ENCODE measurements at places on chromosomes 4 and X.

DNA sequence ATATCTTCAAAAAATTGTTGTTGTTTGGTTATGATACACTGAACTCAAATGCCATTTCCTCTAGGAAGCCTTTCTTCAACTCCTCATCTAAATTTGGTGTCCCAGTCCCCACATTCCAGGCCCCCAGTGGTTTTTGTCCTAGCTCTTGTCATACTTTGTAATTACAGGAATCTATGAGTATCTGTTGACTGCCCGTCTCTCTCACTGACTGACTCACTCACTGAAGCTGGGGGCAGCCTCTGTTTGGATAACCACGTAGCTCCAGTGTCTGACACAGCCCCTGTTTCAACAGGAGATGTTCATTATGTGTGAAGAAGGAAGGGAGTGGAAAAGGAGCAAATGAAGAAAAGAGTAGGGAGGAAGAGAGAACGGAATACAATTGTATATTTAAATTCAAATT is 284.1 kb upstream of the TENM3 start:
- no peak for DNase-seq

DNA sequence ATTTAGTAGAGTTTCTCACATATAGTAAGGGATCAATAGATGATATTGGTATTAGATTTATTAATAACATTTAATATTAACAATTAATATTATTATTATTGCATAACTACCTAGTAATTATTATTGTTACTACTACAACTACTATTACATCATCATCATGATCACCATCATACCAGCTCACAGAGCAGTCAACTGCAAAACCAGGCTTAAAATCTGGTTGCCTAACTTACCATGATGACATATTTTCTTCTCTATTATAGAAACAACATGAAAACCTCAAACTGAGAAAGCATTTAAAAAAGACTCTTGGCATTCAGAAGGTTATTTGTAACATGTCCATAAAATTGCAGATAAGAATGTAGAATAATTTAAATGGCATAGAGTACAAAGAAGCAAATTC is 247.0 kb upstream of the TTC29 start:
- no peak for DNase-seq

- DNase-seq = peak; percentile 70
Measured at GRCh38 chr4:41384992-41385391, 128.3 kb downstream of the UCHL1 start.

DNA sequence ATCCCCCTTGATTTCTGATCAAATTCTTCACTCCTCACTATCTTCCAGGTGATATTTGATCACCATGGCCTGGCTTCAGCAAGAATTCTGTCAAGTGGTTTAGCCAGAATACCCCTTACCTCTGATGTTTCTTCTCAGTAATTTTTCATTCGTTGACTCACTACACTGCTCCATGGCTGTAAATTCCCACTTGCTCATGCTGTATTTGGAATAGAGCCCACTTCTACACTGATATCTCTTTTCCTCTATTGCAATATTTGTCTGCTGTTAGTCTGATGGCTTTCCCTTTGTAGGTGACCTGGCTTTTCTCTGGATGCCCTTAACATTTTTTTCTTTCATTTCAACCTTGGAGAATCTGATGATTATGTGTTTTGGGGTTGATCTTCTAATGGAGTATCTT is 73.9 kb upstream of the DIPK2B start:
- DNase-seq = no peak

GRCh38 chr4:152571296-152571695 is 35.4 kb upstream of the FBXW7 start:
- no peak for DNase-seq

DNA sequence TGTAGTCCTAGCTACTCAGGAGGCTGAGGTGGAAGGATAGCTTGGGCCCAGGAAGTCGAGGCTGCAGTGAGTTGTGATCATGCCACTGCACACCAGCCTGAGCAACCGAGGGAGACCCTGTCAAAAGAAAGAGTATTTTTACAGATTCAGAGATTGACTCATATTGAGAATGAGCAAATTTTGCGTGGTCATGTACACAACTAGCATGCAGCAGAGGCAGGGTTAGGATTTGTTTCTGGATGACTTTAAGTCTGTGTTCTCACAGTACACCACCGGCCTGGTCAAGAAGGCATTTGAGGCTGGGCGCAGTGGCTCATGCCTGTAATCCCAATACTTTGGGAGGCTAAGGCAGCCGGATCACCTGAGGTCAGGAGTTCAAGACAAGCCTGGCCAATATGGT is 44.8 kb upstream of the CBR4 start:
- DNase-seq = no peak

GRCh38 chr4:44368413-44369167 is 80.0 kb downstream of the KCTD8 start:
- DNase-seq = no peak

- DNase-seq = no peak
Measured at GRCh38 chr4:102531462-102531861, 30.3 kb downstream of the NFKB1 start.

DNA sequence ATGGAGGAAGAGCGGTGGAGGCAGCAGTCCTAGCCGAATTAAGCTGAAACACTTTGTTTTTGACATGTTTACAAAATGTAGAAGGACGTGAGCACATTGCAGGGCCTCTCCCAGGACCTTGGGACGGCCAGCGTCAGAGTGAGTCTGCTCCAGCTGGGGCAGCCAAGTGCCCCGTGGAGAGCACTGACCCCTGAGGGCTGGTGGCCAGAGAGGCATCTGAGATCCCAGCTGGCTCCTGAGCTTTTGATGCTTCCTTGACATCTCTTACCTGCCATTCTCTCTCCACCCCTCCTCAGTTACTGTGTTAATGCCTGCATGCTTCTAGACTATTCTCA is 24.7 kb downstream of the NAT8L start:
- no peak for DNase-seq

DNA sequence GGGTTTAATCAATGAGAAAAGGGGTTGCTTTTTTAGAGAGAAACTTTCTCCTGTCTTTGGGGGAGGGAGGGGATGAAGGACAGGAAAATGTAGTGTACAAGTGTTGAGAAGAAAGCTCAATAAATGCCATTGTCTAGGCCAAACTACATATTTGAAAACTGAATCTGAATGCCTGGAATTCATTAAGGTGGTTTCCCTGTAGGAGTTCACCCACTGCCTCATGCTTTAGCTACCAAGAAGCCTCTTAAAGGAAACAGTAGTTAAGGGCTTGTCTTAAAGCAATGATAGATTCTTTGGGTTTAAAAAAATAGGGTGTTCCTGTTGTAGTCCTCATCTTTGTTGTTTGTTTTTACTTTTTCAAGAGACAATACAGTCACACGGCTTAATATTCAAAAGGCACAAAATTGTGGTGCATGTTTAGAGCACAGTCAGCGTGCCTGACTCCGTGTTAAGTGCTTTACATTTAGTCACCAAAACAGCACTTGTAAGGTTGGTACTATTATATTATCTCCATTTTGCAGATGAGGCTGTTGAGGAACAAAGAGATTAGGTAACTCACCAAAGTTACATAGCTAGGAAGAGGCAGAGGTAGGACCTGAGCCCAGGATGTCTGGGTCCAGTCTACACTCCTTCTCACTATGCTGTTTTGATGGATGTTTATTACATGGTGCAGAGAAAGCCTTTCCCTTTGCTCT is 46.0 kb downstream of the FNIP2 start:
- peak; percentile 51 for DNase-seq

DNA sequence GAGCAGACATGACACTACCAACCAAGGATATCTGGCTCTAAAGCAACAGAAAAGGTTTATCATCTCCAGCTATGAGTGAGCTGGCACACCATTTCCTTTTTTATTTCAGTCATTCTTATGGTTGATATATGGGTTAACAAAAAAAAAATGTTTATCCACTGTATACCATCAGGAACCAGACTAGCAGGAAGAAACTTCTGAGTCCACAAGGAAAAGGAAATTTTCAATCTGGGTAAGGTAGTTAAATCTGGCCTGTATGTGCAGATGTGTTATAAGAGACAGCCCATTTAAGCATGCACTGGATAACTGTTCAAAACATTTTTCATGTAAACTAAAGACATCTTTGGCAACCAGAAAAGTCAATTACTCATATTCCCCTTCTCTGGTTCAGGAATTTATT is 35.0 kb downstream of the AMMECR1 start:
- no peak for DNase-seq

DNA sequence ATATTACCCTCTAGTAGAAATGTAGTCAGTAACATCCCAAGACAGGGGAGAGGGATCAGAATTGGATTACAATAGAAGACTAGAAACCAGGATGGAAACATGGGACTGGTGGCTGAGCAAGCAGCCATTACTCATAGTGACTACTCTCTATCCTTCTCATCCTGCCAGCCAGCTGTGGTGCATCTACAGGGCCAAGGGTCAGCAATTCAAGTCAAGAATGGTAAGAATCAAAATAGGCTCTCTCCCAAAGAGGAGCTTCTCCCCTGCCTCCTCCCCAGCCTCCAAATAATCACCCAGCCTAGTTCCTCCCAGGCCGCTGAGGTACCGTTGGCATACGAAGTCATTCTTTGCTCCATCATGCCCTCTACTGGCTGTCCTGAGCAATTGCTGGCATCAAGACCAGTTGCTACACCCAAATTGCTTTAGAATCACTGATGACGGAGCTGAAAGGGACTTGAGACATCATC is 19.4 kb downstream of the AWAT2 start:
- peak; percentile 61 for DNase-seq

DNA sequence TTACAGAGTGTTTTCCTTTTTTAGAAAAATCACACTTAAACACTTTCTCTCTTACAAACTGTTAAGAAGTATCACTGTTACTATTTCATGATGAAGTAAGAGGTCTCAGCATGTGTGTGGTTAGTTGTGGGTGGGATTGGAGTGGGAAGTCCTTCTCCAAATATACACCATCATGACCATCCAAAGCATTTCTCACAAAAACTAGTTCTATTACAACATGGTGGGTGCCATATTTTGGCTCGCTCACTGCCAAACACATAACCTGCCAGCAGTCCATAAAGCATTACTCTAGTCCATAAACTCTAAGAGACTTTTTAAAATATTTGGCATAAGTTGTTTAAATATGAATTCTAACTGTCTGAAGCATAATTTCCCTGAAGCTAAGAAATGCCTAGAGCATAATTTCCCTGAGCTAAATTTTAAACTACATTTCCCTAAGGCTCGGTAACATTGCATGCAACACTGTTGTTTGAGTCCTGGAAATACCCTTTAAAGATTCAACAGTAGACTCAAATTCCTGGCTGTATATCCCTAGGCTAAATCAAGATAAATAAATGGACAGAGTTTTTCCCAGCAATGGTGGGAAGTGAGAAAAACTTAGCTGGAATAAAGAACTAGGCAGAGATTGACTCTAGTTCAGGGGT is 415.0 kb upstream of the INTU start:
- no peak for DNase-seq

DNA sequence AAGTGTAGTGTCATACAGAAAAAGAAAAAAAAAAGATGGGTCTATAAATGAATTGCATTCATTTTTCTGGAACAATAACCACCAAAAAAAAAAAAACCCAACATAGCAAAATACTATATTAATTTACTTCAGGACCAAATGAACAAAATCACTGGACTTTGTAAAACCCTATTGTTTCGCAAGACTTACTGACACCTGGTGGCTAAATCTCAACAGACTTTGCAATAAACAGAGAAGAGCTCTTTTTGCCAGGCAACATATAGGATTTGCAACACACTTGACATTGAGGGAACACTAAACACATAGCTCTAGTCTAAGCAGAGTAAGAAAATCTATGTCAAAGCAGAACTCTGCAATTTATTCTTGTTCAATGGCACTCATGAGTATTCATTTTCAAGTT is 990.2 kb downstream of the STPG2 start:
- peak; percentile 5 for DNase-seq

- DNase-seq = no peak
Measured at GRCh38 chrX:828411-828959, 197.9 kb downstream of the SHOX start.
